OCI-LY7 (cell line): ENCODE measurements at places on chromosomes 11 and 22. TPM values are rescaled to one million over a fixed set of nuclear protein-coding genes. Genes with fewer than 3 reads are reported as not detected.

GRCh38 chr11:116329354-116330090, 443.3 kb downstream of the BUD13 start:
- no peak for DNase-seq

GRCh38 chr11:15127341-15127740, 12.6 kb downstream of the INSC start:
- DNase-seq = no peak

DNA sequence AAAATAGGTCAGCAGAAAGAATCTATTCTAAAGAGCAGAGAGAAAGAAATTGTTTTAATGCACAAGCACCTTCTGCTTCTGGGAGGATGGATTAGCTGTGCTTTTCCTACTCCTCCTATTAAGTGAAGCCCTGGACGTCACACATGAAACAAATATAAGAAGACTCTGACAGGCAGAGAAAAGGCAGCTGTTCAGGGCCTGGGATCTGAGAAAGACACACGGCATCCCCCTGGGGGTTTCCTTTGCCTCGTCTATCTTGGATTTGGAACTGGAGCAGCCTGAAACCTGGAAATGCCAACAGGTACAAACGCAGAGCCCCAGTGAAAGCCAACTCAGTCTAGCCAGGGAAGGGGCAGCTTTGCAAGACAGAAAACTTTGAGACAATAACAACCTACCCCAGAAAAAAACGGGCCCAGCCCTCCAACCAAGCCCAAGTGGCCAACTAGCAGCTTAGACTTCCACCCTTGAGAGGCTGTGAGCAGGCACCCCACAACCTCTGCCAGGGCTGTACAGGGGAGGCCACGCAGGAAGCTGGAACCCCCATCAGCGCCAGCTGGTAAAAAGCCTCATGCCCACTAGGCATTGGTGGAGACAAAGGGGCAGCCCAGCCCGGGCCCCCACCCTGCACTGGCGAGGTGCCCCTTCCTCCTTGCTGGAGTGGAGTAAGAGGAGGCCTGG, 7.3 kb downstream of the CERK start:
- no peak for DNase-seq

The CCDC73 gene
- total RNA-seq = not detected in 2 replicates

DNA sequence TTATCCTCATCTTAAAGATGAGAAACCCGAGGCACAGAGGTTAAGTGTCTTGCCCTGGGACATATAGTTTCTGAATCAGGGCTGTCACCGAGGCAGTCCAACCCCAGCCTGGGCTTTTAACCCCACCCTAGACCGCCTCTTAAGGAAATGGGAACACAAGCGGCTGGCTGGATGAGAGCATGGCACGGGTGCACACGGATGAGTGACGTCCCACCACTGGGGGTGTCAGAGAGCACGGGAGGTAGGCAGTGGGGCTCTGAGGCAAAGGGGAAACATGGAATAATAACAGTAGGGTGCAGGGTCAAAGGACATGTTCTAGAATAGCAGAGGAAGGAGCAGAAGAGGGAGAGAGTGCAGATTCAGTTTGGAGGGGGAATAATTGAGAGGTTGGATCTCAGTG, 22.3 kb downstream of the PPFIBP2 start:
- no peak for DNase-seq

DNA sequence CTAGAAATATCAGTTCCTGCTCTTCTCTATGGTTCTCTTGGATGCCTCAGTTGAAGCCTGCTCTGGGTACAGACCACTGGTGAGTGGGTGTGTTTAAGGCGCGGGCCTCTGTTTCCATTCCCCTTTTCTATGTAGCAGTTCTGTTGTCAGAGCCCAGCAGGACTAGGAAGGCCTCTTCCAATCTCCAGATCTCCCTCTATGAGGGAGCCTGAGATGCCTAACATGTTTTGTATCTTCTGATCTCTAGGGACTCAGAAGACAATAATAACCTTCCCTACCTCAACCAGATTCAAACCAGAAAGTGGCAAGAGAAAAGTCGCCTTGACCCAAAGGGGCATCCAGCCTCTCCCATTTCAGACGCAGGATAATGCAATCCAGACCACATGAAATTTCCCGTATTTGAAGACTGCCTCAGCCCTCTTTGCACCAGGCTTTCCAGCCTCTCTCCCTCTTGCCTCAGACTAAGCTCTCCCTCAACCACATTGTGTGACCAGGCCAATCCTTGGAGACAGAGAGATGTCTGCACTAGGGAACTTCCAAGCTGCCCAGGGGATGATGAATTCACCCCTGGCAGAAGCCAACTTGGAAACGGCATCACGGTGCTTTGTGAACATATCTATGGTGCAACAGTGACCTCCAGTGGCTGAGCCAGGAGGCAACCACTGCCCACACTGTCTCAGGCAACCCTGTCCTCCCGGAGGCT, 150.1 kb upstream of the UBASH3B start:
- DNase-seq = peak; percentile 46

DNA sequence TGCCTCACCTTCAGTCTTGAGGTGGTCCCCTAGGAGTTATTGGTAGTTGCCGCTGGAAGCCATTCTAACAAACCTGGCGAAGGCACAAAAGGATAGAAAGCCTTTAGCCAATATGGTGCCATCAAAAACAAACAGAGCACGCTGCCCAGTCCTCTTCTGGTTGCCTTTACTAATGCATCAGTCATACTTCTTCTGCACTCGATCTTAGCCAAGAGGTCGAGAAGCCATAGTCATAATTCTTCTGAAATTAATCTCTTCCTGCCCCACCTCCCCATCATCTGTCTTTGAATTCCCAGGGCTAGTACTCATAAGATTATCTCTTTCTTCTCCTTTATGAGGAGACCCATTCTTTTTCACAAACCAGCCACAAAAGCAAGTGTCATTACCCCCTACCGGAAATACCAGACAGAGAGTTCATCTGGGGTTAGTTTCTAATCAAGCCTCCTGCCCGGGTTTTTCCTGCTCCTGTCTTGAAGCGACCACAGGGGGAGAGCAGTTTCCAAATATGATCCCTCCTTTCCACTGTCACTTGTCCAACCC, 21.4 kb upstream of the EHF start:
- DNase-seq = no peak

The CRYBB3 gene
- not detected in 2 replicates for total RNA-seq

- DNase-seq = no peak
These were observed 320 bp upstream of the PHLDA2 start for GRCh38 chr11:2929531-2929949.

DNA sequence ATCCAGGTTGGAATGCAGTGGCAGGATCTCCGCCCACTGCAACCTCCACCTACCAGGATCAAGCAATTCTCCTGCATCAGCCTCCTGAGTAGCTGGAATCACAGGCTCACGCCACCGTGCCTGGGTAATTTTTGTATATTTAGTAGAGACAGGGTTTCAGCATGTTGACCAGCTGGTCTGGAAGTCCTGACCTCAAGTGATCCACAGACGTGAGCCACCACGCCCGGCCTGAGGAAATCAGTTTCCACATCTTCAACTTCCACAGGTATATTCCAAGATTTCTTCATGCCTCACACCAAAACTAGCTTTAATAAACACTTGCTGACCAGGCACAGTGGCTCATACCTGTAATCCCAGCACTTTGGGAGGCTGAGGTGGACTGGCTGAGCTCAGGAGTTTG, 7.6 kb downstream of the HARBI1 start:
- no peak for DNase-seq

GRCh38 chr11:1222491-1223345, at the start of gene MUC5B:
Gene MUC5B, plus strand, starts transcription at chr11:1223066. Its CDS starts 58 bp downstream, at chr11:1223124.
- no peak for DNase-seq

DNA sequence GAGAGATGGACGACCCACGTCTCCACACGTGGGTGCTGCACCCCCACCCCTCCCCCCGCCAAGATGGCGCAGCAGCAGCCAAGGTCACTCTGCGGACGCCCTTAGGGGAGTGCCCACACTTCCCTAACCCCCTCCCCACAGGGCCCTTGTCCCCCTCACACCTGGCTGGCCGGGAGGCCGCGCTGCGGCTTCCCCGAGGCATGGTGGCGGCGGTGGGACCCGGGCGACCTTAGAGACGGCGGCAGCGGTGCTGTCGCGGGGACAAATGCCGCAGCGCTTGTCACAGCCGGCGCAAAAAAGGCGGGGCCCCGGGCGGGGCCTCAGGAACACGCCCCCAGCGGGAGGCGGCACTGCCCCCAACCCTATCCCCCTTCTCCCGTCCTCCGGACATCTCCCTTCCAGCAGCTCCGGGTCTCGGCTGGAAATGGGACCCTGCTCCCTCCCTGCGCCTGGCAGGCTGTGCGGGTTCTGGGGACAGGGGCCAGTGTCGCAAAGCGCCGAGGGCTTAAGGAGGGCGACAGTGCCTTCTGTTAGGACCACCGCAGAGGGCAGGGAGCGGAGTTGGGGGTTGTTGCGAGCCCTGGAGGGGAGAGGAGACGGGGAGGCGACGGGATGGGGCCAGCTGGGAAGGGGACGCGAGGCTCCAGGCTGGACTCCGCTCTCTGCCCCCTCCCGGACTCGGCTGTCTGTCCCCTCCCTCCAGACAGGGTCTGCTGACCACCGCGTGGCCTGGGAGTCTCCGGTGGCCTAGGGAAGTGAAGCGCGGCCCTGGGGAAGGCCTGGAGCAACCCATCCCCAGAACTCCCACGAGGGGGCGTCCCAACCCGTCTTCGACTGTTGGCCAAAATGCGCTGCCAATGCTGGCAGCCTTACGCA, at the start of gene CHCHD10:
CHCHD10 (minus strand) TSS at position 300 of the 876 bp plus-strand sequence; CDS start at position 202, 98 bp downstream.
- DNase-seq = peak; percentile 89

GRCh38 chr11:68838572-68838964, 3.1 kb downstream of the CPT1A start:
- peak; percentile 40 for DNase-seq

- peak; percentile 63 for DNase-seq
These were observed 48.7 kb upstream of the TNRC6B start for GRCh38 chr22:40128989-40129388.
